Endodermal cell (in vitro differentiated cells): ENCODE measurements at places on chromosomes 11 and 22. TPM values are rescaled to one million over a fixed set of nuclear protein-coding genes. Genes with fewer than 3 reads are reported as not detected.

YPEL4 gene
- not detected in 3 replicates for total RNA-seq

RIBC2 gene
- total RNA-seq = 10.6 and 11.5 TPM in 2 replicates

MMP3 gene
- not detected in 3 replicates for total RNA-seq

ZC3H12C gene
- 3.2 to 5.2 TPM (median 4.1 TPM) in 3 replicates for total RNA-seq
